ENCODE measurements at places on chromosomes 5 and 9.

DNA sequence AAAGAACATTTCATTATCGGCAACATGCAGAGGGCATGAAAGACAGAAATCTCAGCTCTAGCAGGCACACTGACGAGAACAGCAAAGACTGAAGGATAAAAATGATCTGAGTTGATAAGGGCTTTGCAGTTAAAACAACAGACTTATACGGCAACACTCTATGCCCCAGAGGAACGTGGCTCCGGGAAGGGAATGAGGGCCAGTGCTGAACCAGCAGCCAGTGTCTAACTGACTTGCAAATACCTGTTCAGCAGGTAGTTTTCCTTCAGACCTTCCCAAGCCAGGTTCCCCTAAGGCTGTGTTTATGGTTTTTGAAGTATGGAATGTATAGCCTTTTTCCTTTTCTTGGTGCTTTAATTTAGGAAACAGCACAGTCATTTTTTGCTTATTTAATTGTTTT is 121.3 kb upstream of the CDH18 start:
- DNase-seq: no peak

DNA sequence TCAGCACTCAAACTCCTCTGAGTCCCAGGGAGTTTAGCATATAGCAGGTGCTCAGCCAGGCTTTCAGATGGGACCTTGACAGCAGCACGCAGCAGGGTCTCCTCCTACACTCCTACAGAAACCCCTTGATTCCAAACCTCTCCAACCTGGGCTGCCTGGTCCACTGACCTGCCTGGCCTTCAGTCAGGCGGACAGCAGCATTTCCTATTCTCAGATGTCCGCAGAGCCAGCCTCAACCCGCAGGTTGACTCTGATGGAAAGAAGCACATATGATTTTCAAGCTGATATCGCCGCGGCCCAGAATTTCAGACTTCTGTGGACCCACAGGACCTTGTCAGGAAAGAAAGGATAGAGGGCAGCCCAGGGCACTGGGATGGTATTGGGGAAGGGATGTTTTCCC is 5.3 kb upstream of the SLC25A48 start:
- DNase-seq: no peak

DNA sequence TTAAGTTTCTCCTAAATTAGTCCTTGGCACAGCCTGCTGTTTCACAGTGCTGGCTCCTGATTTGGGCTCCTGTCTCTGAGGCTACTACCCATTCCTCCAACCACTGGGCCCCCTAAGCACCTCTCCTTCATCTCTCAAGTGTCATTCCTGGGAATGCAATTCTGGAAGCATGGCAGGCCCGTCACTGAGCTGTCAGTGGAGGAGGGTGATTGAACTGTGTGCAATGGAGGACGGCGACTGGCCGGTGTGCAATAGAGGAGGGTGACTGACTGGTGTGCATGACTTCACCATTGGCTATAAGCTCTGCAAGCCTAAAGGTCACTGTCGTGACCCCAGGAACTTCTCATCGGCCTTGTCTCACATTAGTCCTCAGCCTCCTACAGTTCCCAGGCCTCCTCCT is 12.4 kb upstream of the IL17B start:
- DNase-seq: no peak

DNA sequence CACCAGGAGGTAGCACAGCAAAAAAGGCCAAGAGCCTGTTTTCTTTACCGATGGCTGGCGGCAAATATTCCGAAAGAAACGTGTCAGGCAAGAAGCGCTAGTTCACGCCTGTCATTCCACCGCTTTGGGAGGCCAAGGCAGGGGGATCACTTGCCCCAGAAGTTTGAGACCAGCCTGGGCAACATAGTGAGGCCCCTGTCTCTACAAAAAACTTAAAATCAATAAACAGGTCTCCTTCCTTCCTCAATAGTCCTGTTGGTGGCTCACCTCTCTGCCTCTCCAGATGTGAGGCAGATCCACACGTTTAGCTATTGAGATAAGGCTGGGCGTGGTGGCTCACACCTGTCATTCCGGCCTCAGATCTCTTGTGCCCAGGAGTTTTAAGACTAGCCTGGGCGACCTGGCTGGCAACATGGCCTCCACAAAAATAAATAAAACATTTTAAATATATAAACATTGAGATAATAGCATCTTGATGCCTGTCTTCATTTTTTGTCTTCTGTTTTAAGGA is 1.3 kb upstream of the TMEM250 start:
- DNase-seq: no peak

DNA sequence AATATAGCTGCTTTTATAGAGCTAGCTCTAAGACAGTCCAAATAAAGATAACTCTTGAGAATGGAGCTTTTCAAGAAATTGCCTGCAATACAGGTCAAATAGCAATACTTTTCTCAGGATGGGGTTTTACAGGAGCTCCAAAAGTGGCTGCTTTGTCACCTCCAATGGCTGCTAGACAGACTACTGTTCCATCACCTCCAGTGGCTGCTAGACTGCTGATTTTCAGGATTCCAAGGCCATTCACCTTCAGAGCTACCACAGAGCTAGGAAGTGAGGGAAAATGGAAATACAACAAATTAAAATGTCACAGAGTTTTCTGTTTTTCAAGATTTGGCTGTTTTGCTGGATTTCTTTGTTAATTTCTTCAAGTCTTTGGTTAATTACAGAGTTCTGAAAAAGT is 8.5 kb upstream of the ITGA1 start:
- DNase-seq: no peak

- DNase-seq: no peak
Measured at GRCh38 chr5:68332556-68332955, 117.0 kb downstream of the PIK3R1 start.

DNA sequence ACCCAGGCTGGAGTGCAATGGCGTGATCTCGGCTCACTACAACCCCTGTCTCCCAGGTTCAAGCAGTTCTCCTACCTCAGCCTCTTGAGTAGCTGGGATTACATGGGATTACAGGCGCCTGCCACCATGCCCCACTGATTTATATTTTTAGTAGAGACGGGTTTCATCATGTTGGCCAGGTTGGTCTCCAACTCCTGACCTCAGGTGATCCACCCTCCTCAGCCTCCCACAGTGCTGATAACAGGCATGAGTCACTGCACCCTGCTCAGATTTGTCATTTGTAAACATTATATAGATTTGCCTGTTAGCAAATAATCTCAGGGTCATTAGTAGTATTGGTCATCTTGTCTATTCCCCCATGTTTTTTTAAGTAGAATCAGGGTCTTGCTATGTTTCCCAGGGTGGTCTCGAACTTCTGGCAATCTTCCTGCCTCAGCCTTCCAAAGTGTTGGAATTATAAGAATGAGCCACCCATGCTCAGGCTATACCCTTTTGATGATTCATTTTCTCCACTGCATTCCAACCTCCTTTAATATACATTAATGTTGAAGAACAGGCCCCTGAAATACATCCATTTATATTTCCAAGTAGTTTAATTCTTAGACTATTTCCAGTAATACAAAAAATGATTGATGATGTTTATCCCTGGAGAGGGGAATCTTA is 17.3 kb downstream of the CENPH start:
- no peak for DNase-seq

DNA sequence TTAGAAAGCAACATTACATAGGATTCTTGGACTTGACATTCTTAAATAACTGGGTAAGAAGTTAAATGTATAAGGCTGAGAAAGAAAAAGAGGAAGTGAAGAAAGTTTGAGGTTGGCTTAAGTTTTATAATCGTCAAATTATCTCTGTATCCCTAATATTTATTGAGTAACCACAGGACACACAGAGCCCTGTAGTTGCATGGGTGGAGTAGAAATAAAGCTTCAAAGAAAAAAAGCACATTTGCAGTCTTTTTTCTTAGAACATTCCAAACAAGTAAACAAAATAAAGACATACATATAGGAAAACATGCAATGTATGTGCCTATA is 137.0 kb downstream of the CCDC192 start:
- DNase-seq: no peak

- peak; percentile 33 for DNase-seq
Measured at GRCh38 chr5:107389130-107389774, 281.5 kb downstream of the EFNA5 start.

DNA sequence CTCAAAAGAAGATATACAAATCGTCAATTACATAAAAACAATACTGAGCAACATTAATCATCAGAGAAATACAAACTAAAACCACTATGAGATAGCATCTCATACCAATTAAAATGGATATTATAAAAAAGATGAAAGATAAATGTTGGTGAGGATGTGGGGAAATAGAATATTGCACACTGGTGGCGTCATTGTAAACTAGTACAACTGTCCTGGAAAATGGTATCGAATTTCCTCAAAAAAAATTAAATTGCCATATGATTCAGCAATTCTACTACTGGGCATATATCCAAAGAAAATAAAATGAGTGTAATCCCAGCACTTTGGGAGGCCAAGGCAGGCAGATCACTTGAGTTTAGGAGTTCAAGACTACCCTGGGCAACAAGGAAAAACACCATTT is 326.0 kb upstream of the FTMT start:
- DNase-seq: no peak

DNA sequence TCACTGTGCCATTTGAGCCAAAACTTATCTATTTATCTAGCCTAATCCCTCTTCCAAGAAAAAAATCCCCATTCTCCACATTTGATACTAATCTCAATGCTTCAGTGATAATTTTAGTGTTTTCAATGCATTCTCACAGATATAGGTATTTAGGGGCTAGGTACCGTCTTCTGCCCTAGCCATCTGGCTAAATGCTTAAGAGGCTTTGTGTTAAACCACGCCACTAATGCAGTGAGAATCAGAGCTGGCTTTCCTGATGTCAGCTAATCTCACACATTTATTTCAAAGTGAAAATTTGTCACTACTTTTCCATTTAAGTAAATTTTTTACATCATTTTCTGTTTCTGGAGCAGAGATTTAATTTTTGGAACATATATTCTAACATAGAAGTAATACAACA is 479.7 kb downstream of the MAN2A1 start:
- DNase-seq: no peak

DNA sequence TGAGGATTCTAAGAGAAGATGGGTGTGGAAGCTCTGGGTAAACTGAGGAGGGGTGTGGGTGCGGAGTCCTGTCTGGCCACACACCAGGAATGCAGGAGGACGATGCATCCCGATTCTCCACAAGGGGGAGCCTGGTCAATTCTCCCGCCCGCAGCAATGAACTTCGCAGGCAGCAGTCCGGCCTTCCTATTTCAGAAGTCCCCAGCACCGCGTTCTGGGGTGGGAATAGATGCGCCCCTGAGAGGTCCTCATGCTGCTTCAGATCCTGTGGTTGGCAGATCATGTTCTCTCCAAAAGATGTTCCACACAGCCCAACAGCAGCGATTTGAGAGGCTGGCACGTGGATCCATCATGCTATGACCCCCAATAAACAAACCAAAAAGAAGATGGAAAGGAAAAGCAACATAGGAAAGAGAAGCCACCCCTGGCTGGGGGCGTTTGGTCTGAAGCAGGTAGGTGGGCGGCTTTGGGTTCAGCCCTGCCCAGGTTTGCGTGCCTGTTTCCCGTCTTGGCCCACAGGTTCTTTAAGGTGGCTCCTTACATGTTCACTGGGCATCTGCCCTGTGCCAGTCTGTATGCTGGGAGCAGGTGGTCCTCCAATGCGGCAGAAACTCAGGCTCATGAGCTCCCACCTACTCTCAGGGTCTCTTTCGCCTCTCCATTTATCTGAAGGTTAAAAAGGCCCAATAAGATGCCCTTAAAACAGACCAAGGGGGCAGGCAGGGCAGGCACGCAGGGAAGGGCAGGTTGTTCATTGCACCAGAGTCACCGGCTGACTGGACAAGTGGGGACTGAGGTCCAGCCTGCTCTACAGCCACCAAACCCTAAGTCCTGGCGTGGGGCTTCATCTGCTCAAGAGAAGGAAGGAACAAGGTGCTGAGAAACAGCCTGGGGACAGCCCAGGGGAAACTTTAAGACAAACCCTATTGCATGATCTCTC is 171.6 kb downstream of the PAX5 start:
- no peak for DNase-seq

DNA sequence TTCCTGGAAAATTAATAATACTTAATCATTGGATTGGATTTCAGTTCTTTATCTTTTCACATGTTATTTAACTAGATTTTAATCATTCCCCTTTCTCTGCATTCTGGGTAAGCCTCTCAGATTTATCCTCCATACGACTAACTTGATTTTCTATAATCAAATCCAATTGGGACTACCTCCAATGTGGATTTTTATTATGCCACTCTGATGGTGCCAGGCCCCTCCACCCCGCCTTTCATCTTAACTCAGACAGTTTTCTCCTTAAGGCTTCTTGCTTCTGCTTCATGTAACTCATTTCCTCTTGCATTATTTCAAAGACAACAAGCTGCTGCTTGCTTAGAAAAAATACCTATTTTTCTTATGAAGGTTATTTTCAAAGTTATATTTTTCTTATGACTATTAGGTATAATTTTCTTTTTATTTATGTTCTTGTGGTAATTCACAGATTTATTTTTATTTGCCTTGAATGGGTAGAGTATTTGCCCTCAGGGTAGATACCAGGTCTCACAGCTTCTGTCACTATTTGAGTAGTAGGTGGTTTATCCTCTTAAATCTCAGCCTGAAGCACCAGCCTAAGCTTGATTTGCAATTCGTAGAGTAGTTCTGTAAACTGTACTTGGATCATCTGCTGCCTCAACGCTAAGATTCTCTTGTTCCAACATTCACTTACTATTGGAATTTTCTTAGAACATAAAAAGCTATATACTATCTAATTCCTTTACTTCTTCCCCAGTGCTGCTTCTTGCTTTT is 659.0 kb upstream of the ARRDC3 start:
- no peak for DNase-seq

- DNase-seq: no peak
Measured at GRCh38 chr5:10266137-10266536, 16.1 kb downstream of the CCT5 start.

DNA sequence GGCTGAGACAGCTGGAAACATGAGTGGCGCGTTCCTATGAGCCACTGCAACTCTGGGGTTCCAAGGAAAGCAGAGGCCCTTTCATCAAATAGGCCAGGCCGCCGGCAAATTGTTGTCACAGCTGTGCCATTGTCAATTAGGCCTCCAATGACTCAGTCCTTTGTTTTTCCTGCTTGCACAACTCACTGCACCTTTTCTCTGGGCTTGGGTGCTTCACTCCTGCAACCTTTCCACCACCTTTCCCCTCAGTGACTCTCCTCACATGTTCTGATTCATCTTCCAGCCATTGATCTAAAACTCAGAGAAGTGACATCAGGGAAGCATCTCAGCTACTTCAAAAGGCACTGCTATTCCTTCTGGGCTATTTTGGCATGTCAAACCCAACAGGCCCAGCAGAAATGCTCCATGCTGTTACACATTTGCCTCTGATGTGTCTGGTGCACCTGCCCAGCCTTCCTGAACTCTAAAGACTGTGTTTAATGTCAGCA is 653.7 kb downstream of the NR2F1-AS1 start:
- DNase-seq: no peak

GRCh38 chr9:98182889-98183599 is 9.4 kb downstream of the CORO2A start:
- DNase-seq: no peak

All from B cell (primary cell).